ENCODE measurements at places on chromosomes 12 and 14.
A peak's percentile ranks its signal among the peaks of the same experiment; 100 is the strongest.

GRCh38 chr14:67580336-67581171 lies 19.5 kb downstream of the PIGH start:
- DNase-seq = no peak

DNA sequence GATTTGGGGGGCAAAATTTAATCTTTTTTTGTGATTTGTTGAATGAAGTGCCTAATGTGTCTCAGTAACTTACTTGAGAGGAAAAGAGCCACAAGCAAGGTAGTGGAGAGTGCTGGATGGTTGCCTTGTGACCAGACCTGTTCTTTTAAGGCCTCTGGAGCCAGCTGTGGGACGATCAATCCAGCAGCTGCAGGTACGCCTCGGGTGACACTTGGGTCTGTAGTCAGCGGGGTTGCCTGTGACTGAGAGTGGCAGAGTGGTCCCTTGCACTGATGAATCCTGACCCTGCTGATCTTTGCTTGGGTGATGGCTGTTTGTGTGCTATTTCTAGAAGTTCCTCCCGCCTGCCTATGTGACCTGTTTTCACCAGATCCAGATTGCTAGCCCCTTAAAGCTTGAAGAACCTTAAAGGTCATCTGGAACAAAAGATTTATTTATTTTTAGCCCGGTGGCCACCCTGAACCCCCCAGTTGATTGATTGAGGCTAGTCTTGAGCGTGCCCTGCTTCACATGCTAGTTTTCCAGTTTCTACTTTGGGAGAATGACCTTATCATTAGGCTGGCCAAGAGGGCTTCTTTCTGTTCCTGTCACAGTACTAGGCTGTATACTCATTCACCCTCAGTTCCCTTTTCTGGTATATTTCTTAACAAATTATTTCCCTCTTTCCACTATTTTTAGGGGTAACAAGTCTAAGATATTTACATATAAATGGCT lies 23.2 kb downstream of the PRKCH start:
- DNase-seq = no peak

- no peak for DNase-seq
Measured at GRCh38 chr12:104748790-104749189, 209.3 kb downstream of the SLC41A2 start.

GRCh38 chr12:94636462-94637085 lies 13.8 kb downstream of the TMCC3 start:
- DNase-seq = no peak

DNA sequence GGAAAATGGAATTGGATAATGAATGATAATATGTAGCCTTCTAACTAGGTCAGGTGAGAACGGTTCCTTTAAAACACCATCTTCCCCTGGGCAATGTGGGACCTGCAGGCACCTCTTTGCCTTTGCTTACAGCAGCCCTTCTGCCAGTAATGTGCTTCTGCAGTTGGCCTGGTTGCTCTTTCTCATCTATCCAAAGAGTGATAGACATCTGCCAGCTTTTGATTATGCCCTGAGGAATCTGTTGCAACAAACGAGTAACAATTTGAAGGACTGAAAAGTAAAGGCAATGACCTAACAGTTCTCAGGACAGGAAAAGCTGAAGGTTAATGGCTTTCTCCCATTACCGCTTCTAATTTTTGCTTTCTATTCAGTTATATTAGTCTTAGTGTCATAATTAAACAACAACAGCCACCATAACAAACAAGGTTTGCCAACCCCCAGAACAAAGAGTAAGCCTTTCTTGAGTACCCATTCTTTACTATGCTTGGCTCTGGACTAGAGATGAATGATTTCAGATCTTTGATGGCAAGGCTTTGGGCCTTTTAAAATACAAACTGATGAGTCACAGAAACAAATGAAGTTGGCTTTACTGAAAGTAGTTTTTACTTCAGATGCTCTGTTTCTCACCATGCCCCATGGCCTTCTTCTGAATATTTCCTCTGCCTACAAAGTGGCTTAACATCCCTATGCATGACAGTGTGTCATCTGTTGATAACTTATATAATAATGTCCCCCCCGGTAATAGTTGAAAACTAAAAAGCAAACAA lies 76.1 kb upstream of the KRR1 start:
- no peak for DNase-seq

DNA sequence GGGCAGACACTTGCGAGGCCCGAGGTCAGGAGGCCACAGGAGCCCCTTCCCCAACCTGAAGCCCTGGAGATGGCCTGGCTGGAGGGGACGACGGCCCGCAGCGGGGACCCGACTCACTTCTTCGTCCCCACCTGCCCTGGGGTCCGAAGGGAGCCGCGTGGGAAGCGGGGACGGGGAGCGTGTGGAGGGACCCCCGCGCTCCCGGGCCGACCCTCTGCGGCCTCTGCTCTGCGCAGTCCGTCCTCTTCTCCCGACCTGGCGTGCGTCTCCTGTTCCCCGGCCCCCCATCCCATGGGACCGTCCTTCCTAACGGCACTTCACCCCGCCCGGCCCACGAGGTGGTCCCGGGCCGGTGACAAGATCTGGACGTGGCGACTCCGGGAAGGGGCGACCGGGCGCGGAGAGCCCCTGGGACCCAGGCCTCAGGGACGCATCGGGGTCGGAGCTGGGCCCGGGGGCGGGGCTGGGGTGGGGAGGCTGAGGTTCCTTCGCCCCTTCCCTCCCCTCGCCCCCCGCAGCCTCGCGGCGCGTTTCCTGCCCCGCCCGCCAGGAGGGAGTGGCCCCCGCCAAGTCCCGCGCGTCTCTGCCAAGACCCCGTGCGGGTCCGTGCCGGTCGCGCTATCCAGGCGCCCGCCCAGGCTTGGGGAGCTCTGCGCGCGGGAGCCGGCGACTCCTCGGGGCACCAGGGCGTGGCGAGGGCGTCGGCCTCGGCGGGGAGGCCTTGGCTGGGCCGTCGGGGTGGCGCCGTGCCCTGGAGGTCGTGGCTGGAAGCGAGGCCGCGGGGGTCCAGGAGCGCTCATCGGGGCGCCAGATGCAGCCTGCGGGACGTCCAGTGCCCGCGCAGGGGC lies 97.1 kb downstream of the TNFAIP2 start:
- DNase-seq = no peak

GRCh38 chr12:95116773-95117172 lies 43.4 kb upstream of the NR2C1 start:
- no peak for DNase-seq

- no peak for DNase-seq
Measured at GRCh38 chr14:86013641-86014040, 483.7 kb downstream of the FLRT2 start.

DNA sequence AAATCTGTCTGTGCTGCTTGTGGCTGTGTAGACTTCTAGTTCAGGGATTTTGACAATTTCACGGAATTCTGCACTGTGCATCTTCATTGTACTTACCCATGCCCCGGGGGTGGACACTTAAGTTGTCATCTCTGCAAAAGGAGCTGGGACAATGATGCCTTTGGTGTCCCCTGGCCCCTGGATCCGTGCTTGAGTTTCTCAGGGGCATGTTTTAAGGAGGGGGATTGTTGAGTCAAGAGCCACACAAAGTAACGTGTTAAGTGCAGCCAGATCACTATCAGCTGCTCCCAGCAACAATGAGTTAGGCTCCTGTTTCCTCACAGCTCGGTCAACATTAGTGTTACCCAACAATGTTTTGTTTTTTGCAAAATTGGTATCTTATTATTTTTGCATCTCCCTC lies 305.0 kb upstream of the DIO3 start:
- DNase-seq = no peak

- no peak for DNase-seq
Measured at GRCh38 chr12:131176926-131177325, 223.2 kb downstream of the ADGRD1 start.

GRCh38 chr12:120628919-120629318 lies 11.5 kb upstream of the CABP1 start:
- DNase-seq = no peak

DNA sequence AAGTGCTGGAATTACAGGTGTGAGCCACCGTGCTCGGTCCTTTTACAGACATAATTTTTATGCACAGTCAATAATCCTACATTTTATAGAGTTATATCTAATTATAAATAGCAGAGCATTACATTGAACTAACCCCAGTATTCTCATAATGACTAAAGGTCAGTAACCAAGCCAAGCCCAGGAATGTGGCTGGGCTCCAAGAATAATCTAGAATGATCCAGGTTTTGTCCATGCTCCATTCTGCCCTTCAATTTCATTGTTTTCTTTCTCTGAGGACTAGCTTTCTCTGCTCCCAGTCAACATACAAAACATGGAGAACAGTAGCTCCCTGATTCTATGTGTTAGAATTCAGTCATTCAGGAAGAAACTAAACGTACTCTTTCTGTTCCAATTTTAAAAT lies 92.1 kb upstream of the KRR1 start:
- no peak for DNase-seq

- DNase-seq = no peak
Measured at GRCh38 chr12:131112021-131112420, 158.3 kb downstream of the ADGRD1 start.

DNA sequence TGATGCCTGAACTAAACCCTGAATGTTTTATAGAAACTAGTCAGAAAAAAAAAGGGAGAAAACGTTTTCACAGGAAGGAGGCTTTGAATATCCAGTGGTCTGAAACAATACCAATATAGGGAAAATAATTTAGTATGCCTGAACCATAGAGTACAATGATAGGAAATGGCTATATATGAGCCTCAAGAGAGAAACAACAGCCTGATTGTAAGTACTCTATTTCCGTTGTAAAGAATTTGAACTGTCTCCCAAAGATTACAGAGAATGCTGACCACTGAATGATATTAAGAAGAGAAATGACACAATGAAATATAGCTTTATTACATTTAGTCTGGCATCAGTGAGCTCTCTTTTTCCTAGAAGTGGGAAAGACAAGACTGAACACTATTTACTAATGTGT lies 5.5 kb upstream of the GABARAPL1 start:
- DNase-seq = no peak

- no peak for DNase-seq
Measured at GRCh38 chr14:31297112-31297511, 89.5 kb upstream of the HECTD1 start.

GRCh38 chr12:102669056-102669455 lies 188.7 kb upstream of the IGF1 start:
- no peak for DNase-seq

GRCh38 chr12:95802482-95803270 lies 12.1 kb upstream of the NTN4 start:
- DNase-seq = no peak

GRCh38 chr12:130873825-130874224 lies 2.0 kb downstream of the RAN start:
- DNase-seq = no peak

GRCh38 chr12:2046957-2047356 lies 5.8 kb upstream of the CACNA1C start:
- no peak for DNase-seq

GRCh38 chr12:112170376-112170775 lies 45.0 kb downstream of the TRAFD1 start:
- no peak for DNase-seq

DNA sequence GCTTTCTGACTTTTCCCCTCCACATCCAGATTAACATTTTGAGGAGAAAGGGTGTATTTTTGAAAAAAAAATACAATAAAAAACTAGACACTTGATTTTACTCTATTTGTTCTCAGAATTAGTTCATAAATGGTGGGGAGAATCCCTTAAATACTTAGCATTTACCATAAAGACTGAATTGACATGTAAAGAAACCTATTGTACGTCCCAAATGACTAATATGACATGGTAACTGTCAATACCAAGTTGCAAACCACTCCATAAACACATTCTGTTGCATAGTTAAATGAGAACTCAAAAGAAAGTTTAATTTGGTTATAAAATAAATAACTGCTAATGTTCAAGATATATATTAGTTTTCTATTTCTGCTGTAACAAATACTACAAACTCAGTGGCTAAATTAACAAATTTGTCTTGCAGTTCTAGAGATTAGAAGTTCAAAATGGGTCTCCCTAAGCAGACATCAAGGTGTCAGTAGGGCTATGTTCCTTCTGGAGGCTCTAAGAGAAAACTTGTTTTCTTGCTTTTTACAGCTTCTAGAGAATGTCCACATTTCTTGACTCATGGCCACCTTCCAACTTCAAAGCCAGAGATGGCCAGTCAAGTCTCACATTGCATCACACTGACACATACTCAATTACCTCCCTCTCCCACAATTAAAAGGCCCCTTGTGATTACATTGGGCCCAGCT lies 16.0 kb downstream of the NELL2 start:
- DNase-seq = no peak

- no peak for DNase-seq
Measured at GRCh38 chr12:129325566-129325965, 472.3 kb downstream of the GLT1D1 start.

DNA sequence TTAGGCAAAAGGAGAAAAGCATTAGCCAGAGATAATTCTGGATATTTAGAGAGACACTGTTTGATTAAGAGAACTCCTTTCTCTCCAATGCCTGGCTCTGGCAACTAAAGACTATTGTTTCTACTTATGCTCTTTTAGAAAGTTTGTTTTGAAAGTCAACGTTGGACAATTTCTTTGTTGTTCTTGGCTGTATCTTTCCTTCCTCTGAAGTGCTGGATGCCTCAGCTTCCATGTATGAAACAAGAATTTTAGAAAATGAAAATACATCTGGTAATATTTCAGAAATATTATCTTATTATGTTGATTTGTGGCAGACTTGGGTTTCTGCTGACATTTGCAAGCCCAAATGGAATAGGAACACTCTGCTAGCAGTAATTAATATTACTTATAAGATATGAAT lies 382.6 kb downstream of the SNAPC1 start:
- DNase-seq = no peak

DNA sequence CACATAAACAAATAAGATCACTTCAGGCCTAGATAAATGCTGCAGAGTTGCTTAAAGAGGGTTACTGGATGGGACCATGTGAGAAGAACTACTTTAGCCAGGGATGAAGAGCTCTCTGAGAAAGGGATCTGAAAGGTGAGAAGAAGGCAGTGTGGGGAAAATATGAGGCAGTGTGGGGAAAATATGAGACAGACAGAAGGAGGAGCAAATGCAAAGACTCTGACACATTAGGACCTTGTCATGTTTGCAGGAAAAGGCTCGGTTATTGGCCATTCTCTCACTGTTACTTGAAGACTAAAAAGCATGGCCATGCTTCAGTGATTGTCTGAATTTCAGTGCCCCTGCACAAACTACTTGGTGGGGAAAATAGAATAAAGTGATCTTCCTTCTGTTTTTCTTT lies 22.7 kb upstream of the TRIM9 start:
- no peak for DNase-seq

GRCh38 chr12:12505544-12506495 lies 56.8 kb downstream of the DUSP16 start:
- no peak for DNase-seq

GRCh38 chr12:106173442-106173841 lies 34.7 kb upstream of the NUAK1 start:
- no peak for DNase-seq

- no peak for DNase-seq
Measured at GRCh38 chr14:96189281-96189711, 15.3 kb upstream of the BDKRB2 start.

- no peak for DNase-seq
Measured at GRCh38 chr12:115337693-115338543, 653.9 kb upstream of the TBX3 start.

- no peak for DNase-seq
Measured at GRCh38 chr14:87000081-87000480, 992.9 kb downstream of the GALC start.

- DNase-seq = peak; percentile 24
Measured at GRCh38 chr12:121580959-121581685, at the start of gene KDM2B. TSS of gene KDM2B (minus strand) at chr12:121581023. CDS start at chr12:121580911, 112 bp downstream.
